ENCODE measurements at places on chromosomes 6 and 20.
A peak's percentile ranks its signal among the peaks of the same experiment; 100 is the strongest.

GRCh38 chr20:426566-426965 is 18.5 kb downstream of the RBCK1 start:
- DNase-seq: no peak

GRCh38 chr20:31452575-31452974 is 12.1 kb downstream of the DEFB123 start:
- no peak for DNase-seq

GRCh38 chr6:10901770-10902169 is 14.9 kb downstream of the SYCP2L start:
- no peak for DNase-seq

DNA sequence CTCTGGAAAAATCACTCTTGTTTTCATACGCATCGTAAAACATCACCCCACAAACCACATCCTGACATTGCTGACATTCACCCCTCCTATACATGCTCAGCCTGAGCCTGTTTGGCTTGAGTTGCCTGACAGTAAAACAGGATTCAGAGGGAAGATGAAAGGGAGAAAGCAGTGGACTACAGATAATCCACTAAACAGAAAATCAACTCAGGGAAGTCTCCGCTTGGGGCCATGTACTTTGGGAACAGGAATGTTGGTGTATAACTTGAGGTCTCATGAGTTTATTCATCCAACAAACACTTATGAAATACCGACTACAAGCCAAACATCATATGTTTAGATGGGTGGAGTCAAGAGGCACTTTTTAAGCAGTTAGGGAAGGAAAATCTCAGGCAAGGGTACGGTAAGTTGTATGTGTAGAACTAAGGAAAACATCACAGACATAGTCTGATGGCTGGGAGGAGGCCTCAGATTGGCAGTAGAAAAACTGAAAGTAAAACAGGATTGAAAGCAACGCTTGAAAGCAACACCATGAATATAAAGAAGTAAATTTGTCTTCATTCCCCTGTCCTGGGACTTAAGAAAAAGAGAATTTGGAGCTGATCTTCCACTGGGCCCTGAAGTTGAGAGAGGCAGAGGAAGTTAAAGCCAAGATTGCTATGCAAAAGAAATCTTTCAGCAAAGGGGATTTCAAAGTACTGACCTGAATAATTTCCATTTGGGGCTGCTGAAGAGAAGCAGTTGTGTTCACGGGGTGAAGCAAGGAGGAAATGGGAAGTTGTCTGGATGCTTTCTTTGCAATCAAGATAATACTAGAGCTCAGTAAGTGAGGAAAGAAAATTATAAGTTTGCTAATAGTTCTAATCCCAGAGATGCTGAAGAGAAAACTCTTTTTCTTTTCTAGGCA is 28.8 kb downstream of the PDE7B start:
- peak; percentile 6 for DNase-seq

GRCh38 chr6:167578371-167578901 is 248.3 kb upstream of the AFDN start:
- DNase-seq: no peak

DNA sequence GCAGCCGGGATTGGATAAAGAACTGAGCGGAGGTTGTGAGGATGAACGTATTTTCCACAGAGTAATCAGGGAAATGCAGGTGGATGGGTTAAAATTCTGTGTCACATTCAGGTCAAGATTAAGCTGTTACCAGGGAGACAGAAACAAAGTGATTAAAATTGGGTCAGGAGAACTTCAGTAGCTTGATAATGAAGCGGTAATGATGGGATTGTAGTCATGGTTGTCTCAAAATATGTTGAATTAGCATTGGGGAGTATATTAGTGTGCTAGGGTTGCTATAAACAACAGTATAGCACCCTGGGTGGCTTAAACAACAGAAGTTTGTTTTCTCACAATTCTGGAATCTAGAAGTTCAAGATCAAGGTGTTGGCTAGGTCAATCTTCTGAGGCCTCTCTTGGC is 155.5 kb downstream of the GJA1 start:
- no peak for DNase-seq

DNA sequence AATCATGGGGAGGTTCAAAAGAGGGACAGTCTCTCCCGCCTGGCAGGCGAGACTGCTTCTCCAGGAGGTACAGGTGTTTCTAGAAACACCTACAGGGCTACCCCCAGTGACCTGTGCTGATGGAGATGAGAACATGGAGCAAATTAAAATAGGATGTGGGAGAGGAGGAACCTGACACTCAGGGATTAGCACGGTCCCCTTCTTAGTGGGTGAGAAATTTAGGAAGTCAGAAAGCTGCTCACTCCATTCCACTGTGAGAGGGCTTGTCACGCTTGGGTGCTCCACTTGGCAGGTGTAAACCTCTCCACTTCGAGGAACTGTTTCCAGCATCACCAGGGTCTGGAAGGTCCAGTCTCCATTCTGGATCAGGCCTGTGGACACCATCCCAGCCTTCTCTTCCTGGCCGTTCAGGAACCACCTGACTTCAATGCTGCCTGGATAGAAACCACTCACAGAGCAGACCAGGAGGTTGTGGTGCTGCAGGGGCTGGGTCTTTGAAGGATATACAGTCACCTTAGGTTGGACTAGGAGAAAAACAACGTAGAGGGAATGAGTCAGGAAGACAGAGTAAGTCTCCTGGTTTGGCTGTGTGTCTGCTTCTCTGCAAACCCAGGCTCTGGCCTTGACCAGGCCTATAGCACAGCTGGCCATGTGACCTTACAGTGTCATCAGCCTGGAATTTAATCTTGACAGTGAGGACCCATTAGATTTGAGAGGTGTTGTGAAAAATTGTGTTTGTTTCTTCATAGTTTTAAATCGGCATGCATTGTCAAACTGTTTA is 8.1 kb downstream of the HLA-DRB1 start:
- no peak for DNase-seq

GRCh38 chr6:127868338-127868737 is 32.5 kb downstream of the THEMIS start:
- DNase-seq: no peak

DNA sequence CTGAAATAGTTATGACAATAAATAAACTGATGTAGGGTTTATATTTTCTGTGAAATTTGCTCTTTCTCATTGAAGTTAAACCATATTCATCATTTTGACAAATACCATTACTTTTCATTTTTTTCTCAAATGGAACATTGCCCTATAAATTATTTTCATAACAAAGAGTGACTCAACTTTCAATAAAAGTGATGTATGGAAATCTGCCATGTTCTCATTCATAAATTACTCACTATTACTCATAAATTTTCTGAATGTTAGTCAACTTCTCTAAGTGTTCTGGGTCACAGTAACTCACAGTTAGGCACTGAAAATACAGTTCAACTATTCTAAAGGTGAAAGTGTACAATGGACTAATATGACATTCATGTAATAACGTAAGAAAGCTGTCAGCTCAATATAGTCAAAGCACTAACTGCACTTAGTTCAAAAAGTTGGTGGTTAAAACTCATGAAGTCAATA is 19.0 kb upstream of the STX11 start:
- DNase-seq: no peak

GRCh38 chr6:13427801-13428582 is 59.4 kb downstream of the GFOD1 start:
- no peak for DNase-seq

GRCh38 chr6:12014027-12014872 is 2.1 kb downstream of the HIVEP1 start:
- DNase-seq: no peak

- DNase-seq: no peak
Measured at GRCh38 chr6:108982154-108983113, 112.2 kb downstream of the SESN1 start.

DNA sequence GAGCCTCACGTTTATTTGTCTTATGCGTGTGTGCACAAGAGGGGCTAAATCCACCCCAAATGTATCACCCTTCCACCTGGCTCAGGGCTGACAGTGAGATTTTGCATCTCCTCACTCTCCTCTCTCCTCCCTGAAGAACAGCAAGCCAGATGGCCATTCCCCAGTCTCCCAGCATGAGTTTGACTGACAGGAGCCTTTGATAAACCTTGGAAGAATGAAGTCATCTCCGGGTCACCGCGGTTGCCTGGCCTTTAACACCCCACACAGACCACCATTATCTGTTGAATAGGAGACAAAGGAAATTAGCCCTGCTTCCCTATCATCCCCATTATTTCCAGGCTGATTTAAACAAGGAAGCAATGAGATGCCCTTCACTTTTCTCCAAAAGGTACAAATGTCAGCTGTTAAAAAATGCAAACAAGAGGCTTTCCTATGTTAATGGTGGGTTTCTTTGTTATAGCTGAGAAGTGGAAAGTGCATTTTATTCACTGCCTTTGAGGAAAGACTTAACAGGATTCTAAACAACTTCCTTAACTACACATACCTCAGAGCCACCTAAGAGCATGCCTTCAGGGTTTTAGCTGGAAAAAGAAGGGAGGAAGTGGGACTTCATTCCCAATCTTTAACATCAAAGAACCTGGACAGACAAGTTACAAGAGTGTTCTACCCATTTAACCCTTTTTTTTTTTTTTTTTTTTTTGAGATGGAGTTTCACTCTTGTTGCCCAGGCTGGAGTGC is 524.8 kb upstream of the ID4 start:
- no peak for DNase-seq

- DNase-seq: no peak
Measured at GRCh38 chr6:108497883-108498282, 62.8 kb upstream of the FOXO3 start.

- no peak for DNase-seq
Measured at GRCh38 chr6:155980014-155980767, 524.6 kb upstream of the NOX3 start.

- no peak for DNase-seq
Measured at GRCh38 chr6:20692023-20692422, 157.8 kb downstream of the CDKAL1 start.

GRCh38 chr6:137099689-137100403 is 55.1 kb upstream of the IL20RA start:
- DNase-seq: no peak

- no peak for DNase-seq
Measured at GRCh38 chr6:95847061-95847460, 168.7 kb upstream of the FUT9 start.

GRCh38 chr6:25404693-25405169 is 125.6 kb downstream of the CARMIL1 start:
- DNase-seq: no peak

- no peak for DNase-seq
Measured at GRCh38 chr20:63469019-63469712, 3.3 kb downstream of the KCNQ2 start.

DNA sequence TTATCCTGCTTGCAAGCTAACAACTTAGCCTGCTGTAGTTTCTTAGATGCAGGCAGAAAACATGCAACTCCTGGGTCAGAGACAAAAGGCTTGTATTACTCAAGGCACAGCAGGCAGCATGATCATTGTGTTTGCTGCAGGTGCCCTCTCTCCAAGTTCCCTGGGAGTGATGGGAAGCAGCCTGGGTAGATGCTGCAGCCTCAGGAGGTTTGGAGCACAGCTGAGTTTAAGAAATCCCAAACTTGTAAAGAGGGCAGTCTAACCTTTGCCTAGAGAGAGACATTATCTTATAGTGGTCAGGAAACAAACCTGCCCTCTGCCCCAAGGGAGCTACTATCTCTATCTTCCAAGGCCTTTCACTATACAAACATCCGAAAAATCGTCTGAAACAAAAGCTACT is 61.1 kb downstream of the PFDN4 start:
- no peak for DNase-seq

DNA sequence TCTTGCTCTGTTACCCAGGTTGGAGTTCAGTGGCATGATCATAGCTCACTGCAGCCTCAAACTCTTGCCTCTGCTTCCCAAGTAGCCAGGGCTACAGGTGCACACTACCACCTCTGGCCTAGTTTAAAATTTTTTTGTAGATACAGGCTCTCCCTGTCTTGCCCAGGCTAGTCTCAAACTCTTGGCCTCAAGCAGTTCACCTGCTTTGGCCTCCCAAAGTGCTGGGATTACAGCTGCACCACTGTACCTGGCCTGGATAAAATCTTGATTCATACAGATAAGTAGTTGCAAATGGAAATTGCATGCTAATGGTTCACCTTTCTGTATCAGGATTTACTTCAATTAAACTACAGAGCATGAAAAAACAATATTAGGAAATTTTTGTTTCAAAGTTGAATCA is 4.2 kb downstream of the CD2AP start:
- DNase-seq: no peak

- no peak for DNase-seq
Measured at GRCh38 chr6:2558098-2558680, 192.5 kb downstream of the MYLK4 start.

DNA sequence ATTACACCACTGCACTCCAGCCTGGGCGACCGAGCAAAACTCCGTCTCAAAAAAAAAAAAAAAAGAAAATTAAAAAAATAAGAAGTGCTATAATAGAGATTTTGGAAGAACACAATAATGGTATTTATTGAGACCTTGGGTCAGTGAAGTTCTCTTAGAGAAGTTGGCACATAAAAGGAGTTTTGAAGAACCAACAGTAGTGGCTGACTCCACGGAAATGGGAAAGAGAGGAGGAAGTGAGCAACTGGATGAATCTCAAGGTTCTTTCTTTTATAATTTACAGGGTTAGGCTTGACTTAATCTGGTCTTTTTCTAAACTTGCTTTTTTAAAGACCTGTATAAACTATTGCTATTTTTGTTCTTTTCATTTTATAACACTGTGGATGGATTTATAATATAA is 52.8 kb downstream of the TOMM6 start:
- no peak for DNase-seq

DNA sequence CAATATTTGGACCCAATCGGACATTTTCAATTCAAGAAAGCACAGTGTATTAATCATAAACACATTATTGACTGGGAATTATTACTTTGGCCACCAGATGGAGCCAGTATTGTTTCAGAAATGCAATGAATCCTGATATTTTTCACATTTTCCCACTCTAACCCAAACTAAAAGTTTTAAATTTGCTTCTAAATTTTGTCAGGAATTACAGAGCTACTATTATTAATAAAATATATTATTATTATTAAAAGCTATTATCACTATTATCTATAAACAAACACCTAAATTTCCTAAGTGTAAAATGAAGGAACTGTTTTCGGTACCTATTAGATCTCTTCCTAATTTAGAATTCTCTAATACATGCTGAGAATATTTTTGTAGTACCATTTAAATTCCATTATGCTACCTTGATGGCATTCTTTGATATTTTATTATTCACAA is 245.3 kb downstream of the OGFRL1 start:
- DNase-seq: no peak

- no peak for DNase-seq
Measured at GRCh38 chr6:138044458-138044857, 62.8 kb downstream of the PERP start.

- no peak for DNase-seq
Measured at GRCh38 chr6:148495029-148495428, 152.4 kb downstream of the SASH1 start.

- DNase-seq: no peak
Measured at GRCh38 chr6:90008908-90009501, 114.7 kb downstream of the GJA10 start.

GRCh38 chr6:126198631-126199030 is 141.3 kb upstream of the CENPW start:
- no peak for DNase-seq

DNA sequence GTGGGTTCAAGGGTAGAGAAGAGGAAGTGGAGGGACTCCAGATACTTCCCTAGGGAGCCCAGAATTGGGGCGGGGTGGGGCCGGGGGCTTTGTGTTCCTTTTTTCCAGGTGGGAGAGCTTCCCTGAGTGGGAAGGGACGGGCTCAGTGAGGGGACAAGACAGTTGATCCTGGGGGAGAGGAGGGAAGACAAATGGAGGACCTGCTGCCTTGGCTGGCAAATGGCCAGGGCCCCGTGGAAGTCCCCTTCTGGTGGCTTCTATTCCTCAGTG is 2.6 kb downstream of the CTSZ start:
- DNase-seq: peak; percentile 26
